ENCODE measurements at places on chromosomes 1 and 21. TPM values are rescaled to one million over a fixed set of nuclear protein-coding genes. Genes with fewer than 3 reads are reported as not detected.

The ADSS2 gene
- total RNA-seq, result 50.2 TPM

GRCh38 chr1:29394521-29395225 is 158.4 kb downstream of the PTPRU start:
- no peak overlapping the region for H3K27ac ChIP-seq
- no peaks in the 10 kb centered on the region for H3K27me3 ChIP-seq
- DNase-seq, result no peak
- no peaks in the 10 kb centered on the region for H3K36me3 ChIP-seq
- no peaks in the 10 kb centered on the region for H3K4me1 ChIP-seq

DNA sequence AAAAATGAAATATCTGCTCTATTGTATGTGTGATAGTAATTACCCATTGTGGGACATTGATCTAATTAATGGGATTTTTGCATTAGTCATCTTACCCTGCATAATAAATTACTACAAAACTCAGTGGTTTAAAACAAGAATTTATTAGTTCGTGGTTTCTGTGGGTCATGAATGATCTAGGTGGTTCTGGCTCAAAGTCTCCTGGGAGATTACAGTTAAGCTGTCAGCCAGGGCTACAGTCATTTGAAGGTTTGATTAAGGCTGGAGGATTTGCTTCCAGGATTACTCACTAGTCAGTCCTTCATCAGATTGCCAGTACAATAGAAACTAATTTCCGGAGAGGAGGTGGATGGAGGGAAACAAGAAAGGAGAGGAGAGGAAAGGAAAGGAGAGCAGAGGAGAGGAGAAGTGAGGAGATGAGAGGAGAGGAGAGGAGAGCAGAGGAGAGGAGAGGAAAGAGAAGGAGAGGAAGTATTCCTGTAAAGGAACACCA is 60.4 kb upstream of the TNFSF4 start:
- peaks cover 2% of the 10 kb centered on the region for H3K4me1 ChIP-seq
- no peaks in the 10 kb centered on the region for H3K27me3 ChIP-seq
- no peak overlapping the region for H3K27ac ChIP-seq
- H3K4me3 ChIP-seq, result no peak overlapping the region

The AMY1B gene
- total RNA-seq, result not detected

Data from Karpas-422 (cell line).